Left ventricle myocardium inferior (tissue), 1 donor: ENCODE measurements at places on chromosomes 13 and 19.

GRCh38 chr13:51557875-51558612 lies 26.2 kb upstream of the WDFY2 start:
- no peak for DNase-seq

GRCh38 chr13:32023096-32023495 lies 8.5 kb upstream of the FRY start:
- DNase-seq = no peak

- DNase-seq = no peak
These were observed 478.4 kb downstream of the TSHZ3 start for GRCh38 chr19:30870876-30871275.

GRCh38 chr13:25725104-25725503 lies 326.7 kb downstream of the SHISA2 start:
- no peak for DNase-seq

GRCh38 chr19:5002143-5002542 lies 33.2 kb downstream of the KDM4B start:
- no peak for DNase-seq

DNA sequence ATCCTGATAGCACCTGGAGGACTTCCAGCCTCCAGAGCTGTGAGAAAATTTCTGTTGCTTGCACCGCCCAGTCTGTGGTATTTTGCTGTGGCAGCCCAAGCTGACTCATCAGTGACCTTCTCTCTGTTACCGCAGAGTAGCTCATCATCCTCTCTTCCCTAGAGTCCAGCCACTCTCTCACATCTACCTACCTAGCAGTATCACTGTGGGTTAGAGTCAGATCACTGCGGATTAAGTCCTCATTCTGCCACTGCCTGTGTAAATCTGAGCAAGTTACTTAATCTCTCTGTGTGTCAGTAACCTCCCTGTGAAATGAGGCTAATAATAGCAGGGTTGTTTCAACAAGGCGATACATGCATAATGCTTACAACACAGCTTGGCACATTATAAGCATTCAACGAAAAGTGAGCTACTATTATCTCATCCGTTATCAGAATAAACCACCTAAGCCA lies 40.3 kb upstream of the USPL1 start:
- no peak for DNase-seq

DNA sequence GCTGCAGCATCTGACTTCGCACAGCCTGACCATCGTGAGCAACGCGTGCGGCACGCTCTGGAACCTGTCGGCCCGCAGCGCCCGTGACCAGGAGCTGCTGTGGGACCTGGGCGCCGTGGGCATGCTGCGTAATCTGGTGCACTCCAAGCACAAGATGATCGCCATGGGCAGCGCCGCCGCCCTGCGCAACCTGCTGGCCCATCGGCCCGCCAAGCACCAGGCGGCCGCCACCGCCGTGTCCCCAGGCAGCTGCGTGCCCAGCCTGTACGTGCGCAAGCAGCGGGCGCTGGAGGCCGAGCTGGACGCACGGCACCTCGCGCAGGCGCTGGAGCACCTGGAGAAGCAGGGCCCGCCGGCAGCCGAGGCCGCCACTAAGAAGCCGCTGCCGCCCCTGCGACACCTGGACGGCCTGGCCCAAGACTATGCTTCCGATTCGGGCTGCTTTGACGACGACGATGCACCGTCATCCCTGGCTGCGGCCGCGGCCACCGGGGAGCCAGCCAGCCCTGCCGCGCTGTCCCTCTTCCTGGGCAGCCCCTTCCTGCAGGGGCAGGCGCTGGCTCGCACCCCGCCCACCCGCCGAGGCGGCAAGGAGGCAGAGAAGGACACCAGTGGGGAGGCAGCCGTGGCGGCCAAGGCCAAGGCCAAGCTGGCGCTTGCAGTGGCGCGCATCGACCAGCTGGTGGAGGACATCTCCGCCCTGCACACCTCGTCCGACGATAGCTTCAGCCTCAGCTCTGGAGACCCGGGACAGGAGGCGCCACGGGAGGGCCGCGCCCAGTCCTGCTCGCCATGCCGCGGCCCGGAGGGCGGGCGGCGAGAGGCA lies 13.6 kb downstream of the C19orf25 start:
- DNase-seq = no peak

GRCh38 chr19:29372921-29373797 lies 152.6 kb upstream of the VSTM2B start:
- no peak for DNase-seq

GRCh38 chr13:95527955-95528354 lies 24.6 kb upstream of the CLDN10 start:
- no peak for DNase-seq

- no peak for DNase-seq
These were observed 982.6 kb upstream of the ATXN8OS start for GRCh38 chr13:69124996-69125395.

DNA sequence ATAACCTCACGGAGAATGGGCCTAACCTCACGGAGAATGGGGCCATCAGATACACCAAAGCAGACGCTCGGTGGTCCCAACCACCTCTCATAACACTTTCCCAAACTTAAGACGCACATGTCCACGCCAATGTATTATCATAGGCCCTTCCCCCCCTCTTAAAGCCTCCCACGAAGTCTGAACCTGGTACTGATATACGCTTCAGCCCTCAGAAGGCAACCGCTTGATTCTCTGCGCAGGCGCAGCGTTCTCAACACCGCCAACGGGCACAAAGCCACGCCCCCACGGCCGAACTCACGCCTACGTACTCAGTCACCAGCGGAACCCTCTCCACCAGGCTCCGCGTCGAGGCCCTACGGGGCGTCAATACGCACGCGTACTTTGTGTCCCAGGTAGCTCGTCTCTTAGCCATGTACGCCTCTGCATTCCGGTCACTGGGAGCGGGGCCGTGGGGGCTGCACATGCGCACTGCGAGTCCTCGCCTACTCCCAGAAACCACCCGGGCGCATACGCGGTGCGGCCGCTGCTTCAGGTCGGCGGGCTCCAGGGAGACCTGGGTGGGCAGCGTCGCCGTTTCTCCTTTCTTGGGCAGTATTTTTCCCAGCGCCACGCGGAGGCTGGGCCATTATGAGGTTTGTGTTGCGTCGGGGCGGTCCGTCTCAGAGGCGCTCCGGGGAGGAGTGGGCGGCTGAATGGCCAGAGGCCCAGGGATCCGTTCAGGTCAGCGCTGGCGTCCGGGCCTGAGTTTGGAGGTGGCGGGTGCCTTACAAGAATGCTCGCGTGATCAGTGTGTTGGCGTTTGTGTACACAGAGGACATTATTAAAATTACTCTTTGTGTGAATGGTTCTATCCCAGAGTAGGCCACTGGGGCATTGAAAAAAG lies 25.3 kb downstream of the ZNF582 start:
- peak; percentile 94 for DNase-seq

GRCh38 chr19:35929876-35930275 lies 6.3 kb upstream of the LRFN3 start:
- DNase-seq = no peak

- no peak for DNase-seq
These were observed 256.5 kb downstream of the UQCRFS1 start for GRCh38 chr19:28956421-28956820.

DNA sequence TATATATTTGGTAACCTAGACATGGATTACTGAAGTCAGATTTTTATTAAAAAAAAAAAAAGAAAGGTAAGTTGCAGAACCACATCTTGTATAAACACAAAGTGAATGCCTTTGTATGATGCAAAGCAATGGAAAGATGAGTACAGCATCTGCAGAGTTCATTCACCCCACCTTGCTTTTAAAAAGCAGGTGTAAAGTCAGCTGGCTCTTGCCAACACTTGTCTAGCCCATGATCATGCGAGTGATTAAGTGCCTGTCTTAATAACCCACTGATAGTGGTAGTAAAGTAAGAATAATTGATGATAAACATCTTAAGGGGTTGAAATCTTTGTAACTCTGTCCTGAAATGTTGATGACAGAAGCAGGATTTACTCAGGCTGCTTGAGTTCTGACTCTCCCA lies 710.4 kb downstream of the EFNB2 start:
- DNase-seq = no peak

GRCh38 chr13:72970956-72971355 lies 87.8 kb upstream of the KLF5 start:
- no peak for DNase-seq

DNA sequence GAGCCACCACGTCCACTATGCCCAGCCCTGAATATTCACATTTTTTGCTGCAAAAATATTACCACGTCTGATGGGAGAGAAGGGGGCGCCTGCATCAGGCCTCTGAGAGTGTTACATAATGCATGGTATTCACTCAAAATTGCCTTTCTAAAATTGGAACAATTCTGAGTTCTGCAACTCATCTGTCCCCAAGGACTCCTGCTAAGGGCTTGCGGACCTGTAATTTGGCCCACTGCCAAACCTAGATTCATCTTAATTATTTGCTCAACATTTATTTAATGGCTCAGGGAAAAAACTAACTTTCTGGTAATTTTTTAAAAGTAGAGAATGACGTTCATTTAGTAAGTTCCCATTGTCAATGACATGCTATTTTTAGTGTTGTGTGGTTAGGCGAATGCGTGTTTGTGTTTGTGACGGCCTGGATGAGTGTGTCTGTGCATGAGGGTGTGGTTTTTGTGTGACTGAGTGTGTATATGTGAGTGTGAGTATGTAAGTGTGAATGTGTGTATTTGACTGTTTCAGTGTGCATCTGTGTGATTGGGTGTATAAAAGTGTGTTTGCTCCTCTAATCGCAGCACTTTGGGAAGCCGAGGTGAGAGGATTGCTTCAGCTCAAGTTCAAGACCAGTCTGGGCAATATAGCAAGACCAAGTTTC lies 8.8 kb downstream of the INAFM1 start:
- no peak for DNase-seq

DNA sequence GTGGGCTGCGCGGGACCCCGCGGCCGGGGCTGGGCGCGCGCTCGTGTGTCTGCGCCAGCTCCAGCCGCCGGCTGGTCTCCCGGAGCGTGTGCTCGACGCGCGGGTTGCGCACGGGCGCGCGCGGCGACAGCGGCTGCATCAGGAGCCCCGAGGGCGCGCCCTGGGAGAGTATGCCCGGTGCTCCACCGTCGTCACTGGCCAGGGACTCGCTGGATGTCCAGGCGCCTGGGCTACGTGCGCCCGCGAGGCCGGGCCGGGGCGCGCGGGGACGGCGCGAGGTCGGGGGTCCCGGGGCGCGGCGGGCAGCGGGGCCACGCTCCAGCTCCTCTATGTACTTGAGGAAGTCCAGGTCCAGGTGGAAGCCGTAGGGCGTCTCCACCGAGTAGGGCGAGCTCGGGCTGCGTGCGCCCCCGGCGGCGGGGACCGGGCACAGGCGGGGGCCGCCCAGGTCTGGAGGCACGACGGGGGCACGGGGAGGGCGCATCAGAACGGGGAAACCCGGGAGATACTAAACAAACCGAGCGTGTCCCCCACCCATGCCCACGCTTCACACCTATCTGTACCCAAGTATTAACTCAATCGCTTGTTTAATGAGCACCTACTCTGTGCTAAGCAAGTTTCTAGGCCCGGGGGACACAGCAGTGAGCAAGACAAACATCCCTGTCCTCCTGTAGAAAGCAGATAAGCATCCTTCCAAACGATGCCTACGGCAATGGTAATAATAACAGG lies 7.6 kb downstream of the KANK3 start:
- no peak for DNase-seq

DNA sequence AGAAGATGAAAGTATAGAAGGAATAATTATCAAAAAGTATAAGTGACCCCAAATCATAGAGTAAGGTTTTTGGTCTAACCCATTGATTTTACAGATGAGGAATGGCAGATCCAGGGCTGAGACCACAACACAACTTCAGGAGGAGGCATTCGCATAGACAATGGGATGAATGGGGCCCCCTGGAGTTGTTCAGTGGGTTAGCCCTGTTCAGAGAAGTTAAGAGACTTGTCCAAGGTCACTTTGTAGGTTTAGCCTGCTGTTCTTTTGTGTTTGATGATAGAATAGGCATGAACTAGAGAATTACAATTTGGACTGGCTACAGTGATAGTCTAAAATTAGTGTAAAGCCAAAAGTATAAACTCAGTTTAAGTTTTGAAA lies 233.9 kb downstream of the KCNRG start:
- no peak for DNase-seq

- DNase-seq = no peak
These were observed 112.6 kb upstream of the DACH1 start for GRCh38 chr13:71979616-71980015.

GRCh38 chr19:1773184-1773583 lies 19.9 kb downstream of the ONECUT3 start:
- DNase-seq = no peak
